Mesothelial cell of epicardium (in vitro differentiated cells): ENCODE measurements at places on chromosomes 4 and X.

- DNase-seq = no peak
Measured at GRCh38 chr4:3451956-3452355, 10.2 kb downstream of the HGFAC start.

DNA sequence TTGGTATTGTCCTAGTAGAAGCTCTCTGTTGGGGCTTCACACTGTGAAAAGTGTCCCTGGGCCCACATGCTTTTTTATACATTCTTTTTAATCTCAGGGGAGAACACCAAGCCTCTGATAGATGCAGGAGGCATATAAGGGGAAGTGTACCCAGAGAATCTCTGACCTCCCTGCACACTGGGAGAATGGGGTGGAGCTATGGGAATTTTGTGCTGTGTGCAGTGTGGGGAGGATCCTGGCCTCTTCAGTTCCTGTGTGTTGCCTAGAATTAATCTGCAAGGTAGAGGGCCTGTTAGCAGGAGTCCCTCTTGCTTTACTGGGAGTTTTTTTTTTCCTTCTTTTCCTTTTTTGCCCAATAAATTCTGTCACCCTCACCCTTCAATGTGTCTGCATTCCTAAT, 49.2 kb upstream of the SPIN4 start:
- no peak for DNase-seq

GRCh38 chrX:54042609-54043021, 1.7 kb downstream of the PHF8 start:
- DNase-seq = no peak

GRCh38 chr4:140078366-140078765, 75.6 kb downstream of the MAML3 start:
- DNase-seq = no peak

GRCh38 chr4:98204236-98204553, 57.0 kb upstream of the RAP1GDS1 start:
- no peak for DNase-seq

- no peak for DNase-seq
Measured at GRCh38 chr4:163110442-163110841, 56.2 kb downstream of the NAF1 start.

DNA sequence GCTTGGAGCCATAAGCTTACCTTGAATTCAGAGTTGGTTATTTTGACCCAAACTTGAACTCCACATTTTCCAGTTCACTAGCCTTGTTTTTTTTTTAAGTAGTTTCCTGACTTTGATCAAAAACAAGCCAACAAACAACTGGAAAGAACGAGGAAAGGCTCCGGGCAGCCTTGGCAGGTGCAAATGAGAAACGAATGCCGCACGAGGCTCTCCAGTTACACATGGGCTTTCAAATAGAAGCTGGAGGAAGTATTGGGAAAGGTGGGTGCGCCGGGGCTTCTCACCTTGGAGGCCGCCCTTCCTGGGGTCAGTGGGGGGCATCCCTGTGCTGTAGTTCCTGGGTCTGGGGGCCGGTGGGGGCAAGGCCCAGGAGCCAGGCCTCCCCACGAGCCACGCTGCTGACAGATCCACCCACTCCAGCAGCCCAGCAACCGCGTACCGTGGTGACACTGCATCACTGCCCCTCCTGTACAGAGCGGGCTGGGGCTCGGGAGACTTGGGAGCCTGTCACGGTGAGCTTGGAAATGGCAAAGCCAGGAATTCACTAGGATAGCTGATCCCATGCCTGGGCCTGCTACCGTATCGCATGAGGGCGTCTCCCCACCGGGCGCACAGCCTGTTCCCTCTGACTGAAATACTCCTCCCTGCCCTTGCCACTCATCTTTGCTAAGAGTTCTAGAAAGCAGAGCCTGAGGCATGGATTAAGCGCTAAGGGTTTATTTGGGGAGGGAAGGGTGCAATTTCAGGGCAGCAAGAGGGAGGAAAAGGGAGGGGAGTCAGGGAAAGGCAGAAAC, 50.9 kb upstream of the ADRA2C start:
- no peak for DNase-seq

DNA sequence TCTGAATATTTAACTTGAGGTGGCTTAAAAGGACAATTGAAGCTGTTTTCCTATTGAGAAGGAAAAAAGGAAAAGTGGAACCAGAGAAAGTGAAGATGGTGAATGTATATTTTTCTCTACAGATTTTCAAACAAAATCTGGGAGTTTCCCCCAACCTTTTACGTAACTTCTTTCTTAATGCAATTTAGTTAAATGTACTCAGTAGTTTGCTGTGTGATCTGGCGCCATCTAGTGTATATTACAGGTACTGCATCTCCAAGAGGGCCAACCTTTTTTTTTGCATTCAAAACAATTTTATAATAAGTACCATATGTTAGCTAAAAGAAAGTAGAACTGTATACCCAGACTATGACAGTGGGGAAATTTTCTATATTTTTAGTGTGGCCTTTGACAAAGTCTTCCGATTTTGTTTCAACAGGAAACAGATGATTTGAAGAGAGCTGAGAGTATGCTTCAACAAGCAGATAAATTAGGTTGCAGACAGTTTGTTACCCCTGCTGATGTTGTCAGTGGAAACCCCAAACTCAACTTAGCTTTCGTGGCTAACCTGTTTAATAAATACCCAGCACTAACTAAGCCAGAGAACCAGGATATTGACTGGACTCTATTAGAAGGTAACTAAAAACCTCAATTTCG, 82.0 kb downstream of the PLS3 start:
- peak; percentile 51 for DNase-seq

DNA sequence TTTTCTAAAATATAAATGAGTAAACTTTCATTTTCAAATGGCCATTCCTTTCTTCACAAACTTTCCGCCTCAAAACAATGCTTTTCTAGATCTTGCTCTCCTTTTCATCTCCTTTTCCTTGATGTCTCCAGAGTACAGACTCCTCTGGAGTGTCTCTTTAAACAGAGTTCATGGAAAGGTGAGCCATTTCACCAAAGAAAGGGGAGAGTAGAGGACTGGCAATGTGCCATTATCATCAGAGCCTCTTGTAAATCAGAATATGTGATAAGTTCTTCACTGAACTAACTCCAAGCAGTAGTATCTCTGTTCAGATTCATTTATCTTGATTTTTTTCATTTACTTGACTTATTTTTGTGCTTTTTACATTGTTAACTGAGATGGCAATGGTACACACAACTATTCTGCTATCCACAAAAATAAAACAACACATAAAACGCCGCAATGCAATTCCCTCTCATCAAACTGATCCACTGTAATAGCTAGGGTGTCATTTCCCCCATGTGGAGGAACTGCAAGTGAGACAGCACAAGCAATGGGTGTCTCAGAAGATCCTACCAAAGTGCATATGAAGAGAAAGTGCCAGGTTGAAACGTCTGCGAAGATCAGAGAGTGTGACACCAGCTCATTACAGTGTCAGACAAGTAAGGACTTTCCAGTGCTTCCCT, 125.4 kb downstream of the RASL11B start:
- no peak for DNase-seq

DNA sequence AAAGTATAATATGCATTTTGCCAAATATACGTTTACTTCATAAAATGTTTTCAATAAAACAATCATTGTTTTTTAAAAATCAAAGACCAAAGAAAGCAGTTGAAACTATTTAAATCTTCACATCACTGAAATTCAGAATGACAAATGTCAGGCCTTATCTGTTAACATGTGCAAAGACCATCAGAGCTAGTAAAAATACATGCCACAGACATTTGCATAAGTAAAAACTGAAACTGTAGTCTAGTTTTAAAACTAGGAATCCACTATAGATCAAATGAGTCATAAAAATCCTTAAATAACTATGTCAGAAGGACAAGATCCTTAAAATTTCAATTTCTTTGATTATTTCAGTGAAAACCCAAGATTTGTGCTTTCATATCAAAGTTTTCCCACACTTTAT, 24.8 kb downstream of the KLHL15 start:
- DNase-seq = no peak

DNA sequence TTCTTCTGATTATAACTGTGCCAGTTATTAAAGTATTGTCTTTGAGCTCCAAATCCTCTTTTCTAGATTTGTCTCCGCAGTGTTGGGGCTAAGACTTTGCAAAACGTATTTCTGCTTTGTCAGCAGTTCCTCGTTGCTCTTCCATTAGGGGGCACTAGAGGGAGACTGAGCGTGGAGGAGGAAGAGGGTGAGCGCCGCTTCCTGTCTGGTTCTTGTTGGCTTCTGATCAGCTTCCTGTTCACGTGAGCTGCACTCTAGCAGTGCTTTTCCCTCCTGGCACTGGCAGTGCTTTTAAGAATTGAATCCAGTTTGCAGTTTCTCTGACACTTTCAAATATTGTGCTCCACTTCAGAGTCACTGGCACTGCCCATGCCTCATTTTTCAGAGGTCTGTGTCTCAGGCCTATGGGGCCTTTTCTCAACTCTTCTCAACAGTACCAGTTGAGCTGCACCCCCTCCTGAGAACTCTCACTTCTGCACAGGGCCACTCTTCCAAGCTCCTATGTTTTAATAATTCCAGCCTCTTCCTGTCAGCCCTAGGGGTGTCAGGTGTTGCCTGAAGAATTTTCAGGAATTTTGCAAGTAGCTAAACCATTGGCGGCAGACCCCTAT, 54.4 kb upstream of the LCORL start:
- DNase-seq = no peak

GRCh38 chrX:10634392-10635161, 14.2 kb upstream of the MID1 start:
- no peak for DNase-seq

- no peak for DNase-seq
Measured at GRCh38 chr4:148159793-148160192, 282.4 kb downstream of the NR3C2 start.

- no peak for DNase-seq
Measured at GRCh38 chr4:108204518-108204917, 35.8 kb upstream of the LEF1 start.

GRCh38 chr4:148447681-148448080, 5.5 kb upstream of the NR3C2 start:
- no peak for DNase-seq

- DNase-seq = no peak
Measured at GRCh38 chr4:56007154-56007553, 58.4 kb downstream of the CEP135 start.

GRCh38 chr4:125650557-125650956, 335.8 kb downstream of the FAT4 start:
- no peak for DNase-seq

- DNase-seq = no peak
Measured at GRCh38 chr4:183912585-183912984, 7.5 kb downstream of the STOX2 start.

- DNase-seq = no peak
Measured at GRCh38 chr4:70895811-70896491, 6.2 kb upstream of the MOB1B start.

DNA sequence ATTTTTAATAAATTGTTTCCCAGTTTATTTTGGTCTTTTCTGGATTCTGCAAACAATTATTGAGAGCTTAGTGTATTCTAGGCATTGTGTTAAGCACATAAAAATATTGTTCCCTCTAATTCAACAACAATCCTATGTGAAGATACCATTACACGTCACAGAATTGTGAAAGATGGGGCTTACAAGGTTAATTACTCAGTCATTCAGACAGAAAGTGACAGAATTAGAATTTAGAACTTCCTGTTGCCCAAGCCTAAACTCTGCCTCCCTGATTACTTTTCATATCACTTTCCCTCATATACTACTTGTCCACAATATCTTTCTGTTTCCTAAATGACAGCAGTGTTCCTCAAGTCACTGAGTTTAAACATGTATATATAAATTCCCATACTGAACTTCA, 186.7 kb upstream of the VEGFC start:
- DNase-seq = no peak

GRCh38 chr4:110310795-110311194, 112.4 kb upstream of the ELOVL6 start:
- DNase-seq = no peak

GRCh38 chr4:60934566-60935295, 265.4 kb upstream of the ADGRL3 start:
- no peak for DNase-seq

DNA sequence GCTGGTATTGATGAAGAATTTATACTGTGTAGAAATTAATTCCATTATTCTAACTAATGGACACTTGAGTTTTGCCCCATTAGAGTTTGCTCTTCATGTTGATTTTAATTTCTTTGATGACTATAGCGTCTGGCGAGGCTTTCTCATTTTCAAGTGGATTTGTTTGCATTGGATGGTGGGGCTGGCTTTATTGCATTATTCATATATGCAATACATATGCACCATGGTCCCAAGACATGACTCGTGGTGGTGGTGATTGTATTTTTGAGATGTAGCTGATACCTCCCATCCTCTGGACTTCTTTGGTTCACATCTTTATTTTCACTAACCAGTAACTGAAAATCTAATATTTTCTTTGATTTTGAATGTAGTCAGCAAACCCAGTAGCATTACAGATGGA, 39.8 kb downstream of the PTTG2 start:
- DNase-seq = no peak

DNA sequence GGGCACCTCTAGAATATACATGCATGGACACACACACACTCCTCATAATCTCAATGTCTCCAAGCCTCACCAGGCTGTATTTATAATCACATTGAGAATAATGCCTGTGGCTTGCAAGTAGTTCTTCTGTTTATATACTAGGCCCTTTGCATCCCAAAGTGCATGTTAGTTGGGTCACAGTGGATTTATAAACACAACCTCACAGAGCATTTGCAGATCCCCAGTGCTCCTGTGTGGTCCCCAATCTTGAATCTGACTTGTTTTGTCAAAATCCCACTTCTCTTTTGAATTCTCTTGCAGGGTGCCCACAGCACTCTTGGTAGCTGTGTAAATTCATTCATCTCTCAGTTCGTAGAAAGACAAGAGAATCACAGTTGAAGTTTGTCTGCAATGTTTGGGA, 49.6 kb upstream of the PROM1 start:
- no peak for DNase-seq

DNA sequence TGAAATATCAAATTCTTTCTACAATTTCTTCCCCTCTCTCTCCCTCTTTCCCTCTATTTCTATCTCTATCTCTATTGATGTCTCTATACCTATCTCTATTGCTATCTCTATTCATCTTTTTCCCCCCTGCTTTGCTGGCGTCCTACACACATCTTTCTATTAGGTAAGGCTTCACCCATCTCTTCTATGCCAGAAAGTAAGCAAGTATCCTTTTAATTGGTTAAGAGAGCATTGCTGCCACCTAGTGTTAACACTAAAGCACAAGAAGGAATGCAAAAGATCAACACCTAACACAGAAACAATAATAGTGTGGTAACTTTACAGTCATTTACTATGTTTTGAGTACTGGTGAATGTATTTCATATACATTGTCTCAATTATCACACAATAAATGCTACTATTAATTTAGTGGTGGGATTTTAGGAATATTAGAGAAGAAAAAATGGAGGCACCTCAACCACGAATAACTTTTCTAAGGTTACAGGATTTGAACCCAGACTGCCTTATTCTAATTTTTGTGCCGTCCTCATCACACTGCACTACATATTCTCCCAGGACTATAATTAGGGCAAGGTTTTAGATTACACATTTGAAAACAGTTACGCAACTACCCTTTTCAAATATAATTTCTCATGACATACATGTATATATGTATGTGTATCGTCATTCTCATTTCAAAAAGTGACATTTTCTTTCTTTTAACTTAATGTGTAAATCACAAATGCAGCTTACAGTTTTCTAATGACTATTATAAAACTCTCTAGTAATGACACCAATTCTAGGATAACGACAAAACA, 3.7 kb upstream of the C4orf36 start:
- no peak for DNase-seq

- no peak for DNase-seq
Measured at GRCh38 chrX:4668802-4669536, 955.5 kb upstream of the PRKX start.
